ENCODE measurements at places on chromosomes 13 and 19. TPM values are rescaled to one million over a fixed set of nuclear protein-coding genes. Genes with fewer than 3 reads are reported as not detected.

DNA sequence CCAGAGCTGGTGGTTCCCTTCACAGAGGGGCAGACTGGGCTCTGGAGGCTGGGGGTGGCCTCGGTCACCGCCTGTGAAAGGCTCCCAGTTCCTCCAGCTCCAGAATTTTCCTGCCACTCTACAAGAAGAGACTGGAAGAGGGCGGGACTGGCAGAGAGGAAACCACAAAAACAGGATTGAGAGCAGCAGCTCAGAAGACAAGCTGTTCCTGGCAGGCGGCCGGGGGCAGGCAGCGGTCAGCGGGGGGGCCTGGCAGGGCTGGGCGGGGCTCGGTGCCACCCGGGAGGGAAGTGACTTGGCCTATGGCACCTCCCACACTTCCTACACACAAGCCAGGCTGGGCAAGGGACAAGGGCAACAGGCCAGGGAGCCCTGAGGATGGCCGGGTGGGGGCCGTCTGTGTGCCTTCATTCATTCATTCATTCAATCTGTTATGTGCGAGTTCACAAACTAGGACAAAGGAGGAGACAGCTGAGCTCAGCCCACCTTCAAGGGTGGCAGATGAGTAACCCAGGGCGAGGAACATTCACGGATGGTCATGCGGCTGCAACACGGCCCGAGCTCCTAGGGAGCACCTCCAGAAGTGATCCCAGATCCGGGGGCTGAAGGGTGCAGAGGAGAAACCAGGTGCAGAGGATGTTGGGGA lies 16.9 kb upstream of the BTBD2 start:
- DNase-seq = peak; percentile 78

DNA sequence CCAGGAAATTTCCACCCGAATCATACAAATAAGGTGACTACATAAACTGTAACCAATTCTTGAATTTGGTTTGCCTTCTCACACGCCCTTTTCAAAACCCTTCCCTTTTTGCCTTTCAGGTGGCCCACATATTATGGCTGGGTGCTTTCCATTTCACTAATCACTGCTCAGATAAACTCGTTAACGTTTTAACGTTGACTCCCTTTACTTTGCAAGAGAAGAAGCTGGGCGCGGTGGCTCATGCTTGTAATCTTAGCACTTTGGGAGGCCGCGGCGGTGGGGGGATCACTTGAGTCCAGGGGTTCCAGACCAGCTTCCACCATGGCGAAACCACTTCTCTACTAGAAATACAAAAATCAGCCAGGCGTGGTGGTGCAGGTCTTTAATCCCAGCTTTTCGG lies 19.8 kb upstream of the ZNF91 start:
- peak; percentile 25 for DNase-seq

Gene ZNF90
- 4.7 TPM for total RNA-seq

GRCh38 chr19:28542394-28543243 lies 670.3 kb downstream of the UQCRFS1 start:
- DNase-seq = peak; percentile 17
